ENCODE measurements at places on chromosomes 12 and 14. TPM values are rescaled to one million over a fixed set of nuclear protein-coding genes. Genes with fewer than 3 reads are reported as not detected.
A peak's percentile ranks its signal among the peaks of the same experiment; 100 is the strongest.

The FOXA1 gene
- 0.85 TPM for polyA plus RNA-seq

The KRT75 gene
- polyA plus RNA-seq, result 59.4 TPM

The GPR68 gene
- 5.7 TPM for polyA plus RNA-seq

GRCh38 chr12:120361506-120362208 is 7.3 kb downstream of the MSI1 start:
- peaks cover 39% of the 10 kb centered on the region for H3K27me3 ChIP-seq
- H3K36me3 ChIP-seq, result no peaks in the 10 kb centered on the region
- no peak overlapping the region for H3K4me3 ChIP-seq
- no peak overlapping the region for H3K27ac ChIP-seq
- H3K4me1 ChIP-seq, result peaks cover 2% of the 10 kb centered on the region
- DNase-seq, result no peak

DNA sequence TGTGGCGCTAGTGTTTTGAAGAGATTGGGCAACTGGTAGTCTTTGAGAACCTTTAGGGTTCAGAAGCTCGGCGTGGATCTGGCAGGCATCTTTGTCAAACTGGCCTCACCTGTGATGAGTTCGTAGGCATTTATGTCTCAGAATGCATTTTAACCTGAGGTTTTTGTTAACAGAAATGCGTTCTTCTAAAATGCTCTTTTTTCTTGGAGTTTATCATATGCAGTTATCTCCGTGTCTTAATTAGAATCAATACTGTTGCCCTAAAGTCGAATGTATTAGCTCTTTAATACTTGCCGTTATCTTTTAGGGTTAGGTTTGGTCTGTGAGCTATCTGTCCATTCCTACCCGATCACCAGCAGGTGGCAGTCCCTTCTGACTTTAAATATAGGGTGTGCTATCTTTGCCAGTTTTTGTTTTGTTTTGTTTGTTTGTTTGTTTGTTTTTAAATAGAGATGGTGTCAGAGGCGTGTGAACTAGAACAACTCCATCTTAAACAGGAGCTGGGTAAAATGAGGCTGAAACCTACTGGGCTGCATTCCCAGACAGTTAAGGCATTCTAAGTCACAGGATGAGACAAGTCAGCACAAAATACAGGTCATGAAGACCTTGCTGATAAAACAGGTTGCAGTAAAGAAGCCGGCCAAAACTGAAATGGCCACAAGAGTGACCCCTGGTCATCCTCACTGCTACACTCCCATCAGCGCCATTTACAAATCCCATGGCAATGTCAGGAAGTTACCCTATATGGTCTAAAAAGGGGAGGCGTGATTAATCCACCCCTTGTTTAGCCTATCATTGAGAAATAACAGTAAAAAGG is 1.4 kb downstream of the ATF1 start:
- H3K4me3 ChIP-seq, result peak overlapping the region; percentile 90
- DNase-seq, result no peak
- no peaks in the 10 kb centered on the region for H3K27me3 ChIP-seq
- no peaks in the 10 kb centered on the region for H3K36me3 ChIP-seq
- peak overlapping the region; percentile 93 for H3K27ac ChIP-seq
- peaks cover 25% of the 10 kb centered on the region for H3K4me1 ChIP-seq

- peak overlapping the region; percentile 89 for H3K27ac ChIP-seq
- DNase-seq, result no peak
- H3K4me1 ChIP-seq, result peaks cover 24% of the 10 kb centered on the region
- H3K4me3 ChIP-seq, result no peak overlapping the region
Observed at GRCh38 chr12:50581226-50582184, 76.7 kb downstream of the DIP2B start.

- peaks cover 17% of the 10 kb centered on the region for H3K4me1 ChIP-seq
- peak overlapping the region; percentile 86 for H3K27ac ChIP-seq
- no peak overlapping the region for H3K4me3 ChIP-seq
- H3K27me3 ChIP-seq, result no peaks in the 10 kb centered on the region
- DNase-seq, result peak; percentile 77
Observed at GRCh38 chr14:103512701-103513611, 9.7 kb downstream of the CKB start.

DNA sequence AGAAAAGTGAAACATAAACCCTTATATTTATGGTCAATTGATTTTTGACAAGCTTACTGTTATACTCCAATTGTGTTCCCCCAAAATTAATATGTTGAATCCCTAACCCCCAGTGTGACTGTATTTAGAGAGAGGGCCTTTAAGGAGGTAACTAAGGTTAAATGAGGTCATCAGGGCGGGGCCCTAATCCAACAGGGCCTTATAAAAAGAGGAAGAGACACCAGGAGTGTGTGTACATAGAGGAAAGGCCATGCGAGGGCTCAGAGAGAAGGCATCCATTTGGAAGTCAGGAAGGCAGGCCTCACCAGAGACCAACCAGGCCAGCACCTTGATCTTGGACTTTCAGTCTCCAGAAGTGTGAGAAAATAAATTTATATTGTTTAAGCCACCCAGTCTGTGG is 6.5 kb upstream of the VTI1B start:
- no peak overlapping the region for H3K4me3 ChIP-seq
- peaks cover 6% of the 10 kb centered on the region for H3K4me1 ChIP-seq
- peaks cover 23% of the 10 kb centered on the region for H3K36me3 ChIP-seq

DNA sequence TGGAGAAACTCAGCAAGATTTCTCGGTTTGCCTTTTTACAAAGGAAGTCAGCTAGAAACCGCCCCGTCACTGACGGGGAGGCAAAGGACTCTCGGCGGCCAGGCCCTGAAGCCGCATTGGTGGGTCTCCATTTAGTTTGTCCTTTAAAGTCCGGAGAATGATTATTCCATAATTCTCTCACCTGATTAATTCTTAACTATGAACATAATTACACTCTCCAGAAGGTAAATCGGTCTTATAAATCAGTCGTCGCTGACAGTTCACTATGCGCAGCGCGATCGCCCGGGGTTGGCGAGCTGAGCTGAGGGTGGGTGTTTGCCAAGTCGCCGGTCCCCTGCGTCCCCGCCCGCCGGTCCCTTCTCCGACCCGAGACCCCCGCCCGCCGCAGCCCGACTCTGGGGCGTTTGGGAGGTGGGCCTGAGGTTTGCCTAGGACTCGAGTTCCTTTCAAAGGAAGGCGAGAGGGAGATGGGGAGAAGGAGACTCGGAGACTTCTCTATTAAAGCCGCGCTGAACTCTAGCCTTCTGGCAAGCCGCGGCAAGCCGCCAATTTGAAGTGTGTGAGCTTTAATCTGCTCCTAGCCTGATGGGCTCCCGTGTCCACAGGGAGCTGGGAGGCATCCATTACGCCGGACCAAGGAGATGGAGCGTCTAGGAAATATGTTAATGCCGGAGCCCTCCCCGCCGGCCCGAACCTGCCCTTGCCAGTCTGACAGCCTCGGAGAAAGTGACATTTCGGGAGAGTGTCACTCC is 392.9 kb downstream of the NOVA1 start:
- H3K36me3 ChIP-seq, result no peaks in the 10 kb centered on the region
- peaks cover 11% of the 10 kb centered on the region for H3K27me3 ChIP-seq
- no peak overlapping the region for H3K4me3 ChIP-seq
- DNase-seq, result no peak
